ENCODE measurements at places on chromosomes 16 and 17.

DNA sequence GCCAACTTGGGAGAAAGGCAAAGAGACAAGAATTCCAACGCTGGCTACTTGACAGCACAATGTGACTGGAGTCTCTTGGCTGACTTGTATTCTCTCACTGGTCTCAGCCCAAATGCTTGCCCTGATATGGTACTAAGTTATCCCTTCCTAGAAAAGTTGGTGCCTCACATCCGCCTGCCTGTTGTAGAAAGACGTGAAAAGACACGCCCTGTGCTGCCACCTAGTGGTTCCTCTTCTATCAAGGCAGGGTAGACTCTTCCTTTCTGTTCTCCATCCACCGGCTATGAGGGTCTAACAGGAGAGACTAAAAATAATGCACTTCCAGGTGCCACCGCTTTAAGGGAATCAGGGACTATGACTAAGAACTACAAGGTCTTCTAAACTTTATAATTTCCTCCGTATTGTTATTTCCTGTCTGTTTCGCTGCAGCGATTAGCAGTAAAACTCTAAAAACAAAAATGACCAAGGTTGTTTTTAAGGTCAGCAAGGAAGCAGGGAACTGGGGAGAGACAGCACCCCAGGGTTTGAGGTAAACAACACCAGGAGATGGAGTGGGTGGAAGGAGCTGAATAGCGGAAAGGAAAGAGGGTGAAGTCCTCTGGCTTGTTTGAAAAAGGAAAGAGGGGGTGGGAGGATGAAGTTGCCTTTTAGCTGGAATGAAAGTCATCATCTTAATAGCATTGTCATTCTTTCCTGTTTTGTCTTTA lies 109.5 kb downstream of the YPEL2 start:
- DNase-seq: peak; percentile 94

DNA sequence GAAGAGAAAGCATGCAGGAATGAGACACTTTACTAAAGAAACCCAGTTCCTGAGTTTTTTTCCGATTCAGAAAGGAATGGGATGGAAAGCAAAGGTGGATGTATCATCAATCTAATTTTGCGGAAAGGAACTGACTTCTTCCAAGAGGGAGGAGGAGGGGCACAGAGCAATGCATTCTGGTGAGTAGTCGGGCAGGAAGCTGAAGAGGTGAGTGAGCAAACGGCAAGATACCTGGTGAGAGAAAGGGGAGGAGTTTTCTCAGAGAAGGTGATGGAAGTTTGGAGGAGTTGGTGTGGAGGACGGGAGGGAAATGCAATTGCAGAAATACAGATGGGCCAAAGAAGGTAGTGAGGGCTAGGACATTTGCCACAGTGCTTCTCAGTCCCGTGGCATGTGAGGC lies 713.2 kb downstream of the KCNJ2 start:
- DNase-seq: no peak

DNA sequence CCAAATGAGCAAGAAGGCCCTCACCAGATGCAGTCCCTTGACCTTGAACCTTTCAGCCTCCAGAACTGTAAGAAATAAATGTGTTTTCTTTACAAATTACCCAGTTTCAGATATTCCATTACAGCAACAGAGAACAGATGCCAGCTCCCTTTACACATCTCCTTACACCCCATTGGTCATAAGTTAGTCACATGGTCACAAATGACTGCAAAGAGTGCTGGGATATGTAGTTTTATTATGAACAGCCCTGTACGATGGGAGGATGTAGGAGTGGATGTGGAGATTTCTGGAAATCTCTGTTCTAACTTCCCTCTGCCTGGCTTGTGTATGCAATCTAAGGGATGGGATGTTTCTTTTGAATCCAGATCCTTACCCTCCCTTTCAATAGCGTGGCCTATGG lies 13.3 kb upstream of the RPL38 start:
- peak; percentile 44 for DNase-seq

- no peak for DNase-seq
Observed at GRCh38 chr17:74119049-74119580, 84.4 kb upstream of the RPL38 start.

DNA sequence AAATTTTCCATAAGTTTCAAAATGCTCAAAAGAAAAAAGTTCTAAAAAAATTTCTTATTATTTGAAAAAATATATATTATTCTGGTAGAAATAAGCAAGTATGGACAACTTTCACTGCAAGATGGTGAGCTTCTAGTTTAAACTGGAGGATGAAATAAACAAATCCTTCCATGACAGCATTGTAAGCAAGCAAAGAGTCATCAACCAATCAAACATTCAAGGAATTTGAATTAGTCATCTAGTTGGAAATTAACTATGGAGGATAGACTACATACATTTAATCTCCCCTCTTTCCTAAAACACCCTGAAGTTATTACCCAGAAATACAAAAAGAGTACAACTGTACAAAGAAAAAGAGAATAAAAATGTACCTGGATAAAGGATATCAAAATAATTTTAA lies 51.0 kb upstream of the IRX5 start:
- no peak for DNase-seq

GRCh38 chr17:77393867-77394539 lies 253.2 kb downstream of the SEC14L1 start:
- DNase-seq: no peak

DNA sequence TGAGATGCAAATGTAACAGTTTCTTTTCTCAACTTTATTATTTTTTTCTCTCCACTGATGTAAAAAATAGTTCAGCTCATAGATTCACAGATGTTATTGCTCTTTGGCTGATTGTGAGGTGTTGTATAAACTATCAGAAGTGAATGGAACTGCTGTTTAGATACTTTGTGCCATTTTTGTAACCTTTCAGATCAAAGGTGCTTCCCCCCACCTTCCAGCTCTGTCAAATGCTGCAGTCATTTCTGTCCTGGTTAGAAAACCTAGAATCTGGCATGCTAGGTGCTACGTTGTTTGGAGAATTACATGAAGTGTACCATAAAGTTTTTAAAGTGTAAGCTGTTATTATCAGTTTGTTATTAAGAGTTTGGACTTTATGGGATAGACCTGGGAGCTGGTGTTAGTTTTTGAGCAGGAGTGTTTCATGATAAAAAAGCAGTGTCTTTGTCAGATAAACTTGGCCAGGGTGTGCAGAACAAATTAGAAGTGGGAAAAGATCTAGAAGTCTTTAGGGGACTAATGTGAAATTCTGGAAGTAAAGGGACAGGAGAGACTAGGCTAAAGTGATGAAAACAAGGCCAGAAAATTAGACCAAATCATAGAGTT lies 1.8 kb upstream of the WIPI1 start:
- DNase-seq: no peak

GRCh38 chr16:19392352-19392751 lies 25.3 kb upstream of the TMC5 start:
- DNase-seq: no peak

GRCh38 chr17:45645330-45645729 lies 138.8 kb upstream of the CRHR1 start:
- no peak for DNase-seq

- no peak for DNase-seq
Observed at GRCh38 chr17:14856176-14856575, 408.9 kb downstream of the PMP22 start.

DNA sequence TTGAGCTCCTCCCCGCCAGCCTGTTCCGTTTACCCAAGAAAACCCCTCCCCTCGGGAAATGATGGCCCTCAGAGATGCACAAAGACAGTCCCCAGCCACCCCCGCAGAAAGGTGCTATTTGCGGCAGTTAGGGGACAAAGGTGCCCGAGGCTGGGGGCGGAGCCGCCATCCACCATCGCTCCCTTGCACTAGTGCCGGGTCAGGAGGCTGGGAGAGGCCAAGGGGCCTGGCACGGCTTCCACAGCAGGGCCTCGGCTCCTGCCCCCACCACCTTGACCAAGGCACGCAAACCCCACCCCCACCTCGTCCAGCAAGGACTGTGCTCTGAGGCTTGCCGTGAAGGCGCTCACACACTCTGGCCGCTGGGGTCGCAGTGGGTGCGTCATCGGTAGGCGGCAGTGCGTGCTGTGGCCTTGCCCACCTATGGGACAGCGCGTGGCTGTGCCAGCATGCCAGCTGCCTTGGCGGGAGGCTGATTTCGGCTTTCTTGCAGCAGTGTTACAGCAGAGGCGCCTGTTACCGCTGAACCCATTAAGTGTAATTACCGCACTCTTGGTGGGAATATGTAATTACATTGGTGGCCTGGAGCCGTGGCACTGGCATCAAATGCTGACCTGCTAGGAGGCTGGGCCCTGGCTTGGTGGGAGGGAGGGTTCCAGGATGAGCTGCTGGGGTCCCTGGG lies 31.8 kb downstream of the TPSG1 start:
- no peak for DNase-seq

GRCh38 chr16:56742030-56742984 lies 12.4 kb downstream of the NUP93 start:
- DNase-seq: peak; percentile 74

DNA sequence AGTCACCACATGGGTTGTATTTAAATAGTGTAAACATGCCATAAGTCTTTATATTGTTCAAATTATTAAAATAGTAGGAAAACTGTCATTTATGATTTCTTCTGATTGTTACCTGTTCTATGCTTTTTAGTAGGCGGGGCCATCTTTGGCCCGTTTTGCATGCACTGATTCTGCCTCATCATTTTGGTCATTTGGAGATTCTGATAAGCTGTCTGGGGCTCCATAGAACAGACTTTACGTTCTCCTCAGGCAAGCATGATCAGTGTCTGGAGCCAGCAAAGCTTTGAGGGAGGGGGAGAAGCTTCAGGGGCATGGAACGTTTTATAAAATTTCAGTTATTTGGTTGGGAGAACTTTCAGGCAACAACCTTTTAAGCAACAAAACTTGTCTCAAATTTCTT lies 8.8 kb downstream of the NDEL1 start:
- no peak for DNase-seq

GRCh38 chr17:43679401-43679800 lies 17.7 kb upstream of the MEOX1 start:
- no peak for DNase-seq

GRCh38 chr17:13410214-13410613 lies 191.5 kb downstream of the HS3ST3A1 start:
- DNase-seq: no peak

GRCh38 chr16:90019543-90020259 lies 445 bp upstream of the DBNDD1 start:
- no peak for DNase-seq

DNA sequence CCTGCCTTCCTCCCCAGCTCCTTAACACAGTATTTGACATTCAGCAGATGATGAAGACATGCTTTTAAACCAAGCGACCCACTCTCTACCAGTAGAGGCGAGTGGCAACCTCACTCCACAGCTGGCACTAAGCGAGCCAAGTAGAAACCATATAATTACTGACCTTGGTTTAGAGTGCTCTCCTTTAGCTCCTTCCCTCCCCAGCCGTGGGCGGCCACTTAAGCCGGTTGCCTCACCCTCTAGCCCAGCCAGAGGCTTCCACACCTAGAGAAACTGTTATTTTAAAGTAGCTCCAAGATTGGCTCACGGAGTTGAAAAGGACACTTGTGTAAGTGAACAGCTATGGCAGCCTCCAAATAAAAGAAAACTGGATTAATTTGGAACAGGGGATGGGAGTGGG lies 109.1 kb upstream of the CRHR1 start:
- no peak for DNase-seq

DNA sequence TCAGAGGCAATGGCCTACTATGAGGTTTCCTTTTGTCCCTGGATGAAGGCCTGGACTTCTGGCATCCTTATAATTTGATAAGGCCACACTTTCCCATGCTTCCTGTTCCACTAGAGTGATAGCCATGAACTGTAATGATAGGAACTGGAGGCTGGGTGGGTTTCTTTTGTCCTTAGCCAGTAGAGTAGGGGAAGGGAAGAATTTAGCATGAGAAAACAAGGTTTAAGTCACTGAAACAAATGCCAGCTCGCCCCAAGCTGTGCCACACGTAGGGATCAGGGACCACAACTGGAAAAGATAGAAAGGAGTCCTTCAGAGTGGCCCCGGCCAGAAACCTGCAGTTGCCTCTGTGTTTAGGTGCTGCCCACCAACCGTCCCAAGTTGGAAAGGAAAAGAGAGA lies 80.9 kb upstream of the C17orf78 start:
- no peak for DNase-seq

DNA sequence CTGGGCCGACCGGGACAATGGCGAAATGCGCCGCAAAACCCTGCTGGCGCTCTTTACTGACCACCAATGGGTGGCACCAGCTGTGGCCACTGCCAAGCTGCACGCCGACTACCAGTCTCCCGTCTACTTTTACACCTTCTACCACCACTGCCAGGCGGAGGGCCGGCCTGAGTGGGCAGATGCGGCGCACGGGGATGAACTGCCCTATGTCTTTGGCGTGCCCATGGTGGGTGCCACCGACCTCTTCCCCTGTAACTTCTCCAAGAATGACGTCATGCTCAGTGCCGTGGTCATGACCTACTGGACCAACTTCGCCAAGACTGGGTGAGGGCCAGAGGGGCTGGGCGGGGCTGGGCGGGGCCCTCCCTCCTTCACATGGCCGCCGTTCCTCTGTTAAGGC lies 4.3 kb upstream of the SPEM1 start:
- DNase-seq: no peak

DNA sequence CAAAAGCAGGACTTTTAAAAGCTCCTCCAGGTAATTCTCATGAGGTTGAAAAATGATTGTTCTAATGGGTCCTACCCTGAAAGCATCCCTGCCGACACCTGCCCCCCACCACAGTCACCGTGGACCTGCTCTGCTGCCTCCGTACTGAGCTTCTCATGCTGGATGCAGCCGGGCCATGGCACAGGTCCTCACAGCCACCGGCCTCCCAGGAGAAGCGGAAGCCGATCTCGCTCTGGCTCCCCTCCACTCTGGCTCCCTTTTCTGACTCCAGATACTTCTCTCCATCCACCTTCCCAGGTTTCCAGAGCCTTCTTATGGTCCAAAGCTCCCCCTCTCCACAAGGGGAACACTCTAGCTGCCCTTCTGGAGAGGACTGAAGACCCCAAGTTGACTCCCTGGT lies 10.2 kb downstream of the RPRML start:
- DNase-seq: no peak

DNA sequence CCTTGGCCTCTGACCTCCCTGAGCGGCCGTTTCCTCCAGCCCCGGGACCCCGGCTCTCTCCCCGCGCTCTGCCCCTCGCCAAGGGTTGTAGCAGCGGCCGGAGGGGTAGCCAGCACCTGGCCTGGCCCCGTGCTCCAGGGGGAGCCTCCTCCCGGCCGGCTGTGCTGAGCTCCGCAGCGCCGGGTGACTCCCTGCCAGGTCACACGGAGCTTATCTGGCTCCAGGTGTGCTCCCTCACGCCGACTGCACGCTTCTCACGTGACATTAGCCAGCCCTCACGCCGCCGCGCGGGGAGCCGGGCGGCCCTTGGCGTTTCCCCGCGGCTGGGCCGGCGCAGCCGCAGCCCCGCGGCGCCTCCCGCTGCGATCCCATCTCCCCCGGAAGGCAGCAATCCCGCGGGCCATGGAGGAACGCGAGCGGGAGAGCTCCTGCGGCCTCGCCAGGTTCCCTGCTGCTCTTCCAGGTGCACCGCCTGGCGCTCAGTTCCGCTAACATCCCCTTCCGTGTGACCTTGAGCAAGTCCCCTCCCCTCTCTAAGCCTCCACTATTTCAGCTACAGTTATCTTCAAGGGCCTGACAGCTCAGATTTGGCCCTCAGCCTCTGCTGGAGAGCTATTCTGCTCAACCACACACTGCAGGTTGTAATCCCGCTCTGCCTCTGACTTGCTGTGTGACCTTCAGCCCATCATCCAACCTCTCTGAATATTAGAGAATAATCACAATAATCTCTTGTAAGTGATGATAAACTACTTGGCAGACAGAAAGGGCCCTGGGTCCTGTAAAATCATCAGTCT lies 3.4 kb downstream of the MYO18A start:
- DNase-seq: no peak

Data from suppressor macrophage treated with lipopolysaccharide for 4 hours (primary cell).